ENCODE measurements at places on chromosomes 3 and 15.

- DNase-seq = no peak
Measured at GRCh38 chr15:75380773-75381172, 12.4 kb upstream of the MAN2C1 start.

- no peak for DNase-seq
Measured at GRCh38 chr3:172173316-172174254, 134.2 kb downstream of the FNDC3B start.

GRCh38 chr3:10570196-10570946, 65.0 kb upstream of the ATP2B2 start:
- no peak for DNase-seq

DNA sequence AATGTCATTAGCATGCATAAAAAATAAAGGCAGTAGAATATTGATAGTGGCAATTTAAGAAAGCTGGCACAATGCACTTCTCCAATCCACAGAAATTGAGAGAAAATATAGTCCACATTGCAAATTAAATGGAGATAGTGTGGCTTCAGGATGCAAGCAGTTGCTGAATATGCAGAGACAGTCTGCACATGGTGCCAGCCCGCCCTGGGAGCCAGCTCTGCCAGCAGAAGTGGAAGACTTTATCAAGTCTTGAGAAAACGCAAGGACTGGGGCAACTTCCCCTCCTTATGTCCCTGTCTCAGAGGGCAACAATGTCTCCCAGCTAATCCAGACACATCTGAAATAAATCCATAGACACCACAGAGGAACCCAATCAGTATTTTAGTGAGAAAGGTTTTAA, 57.2 kb downstream of the MB21D2 start:
- DNase-seq = no peak

GRCh38 chr3:138010273-138010590, 267 bp downstream of the CLDN18 start:
- no peak for DNase-seq

DNA sequence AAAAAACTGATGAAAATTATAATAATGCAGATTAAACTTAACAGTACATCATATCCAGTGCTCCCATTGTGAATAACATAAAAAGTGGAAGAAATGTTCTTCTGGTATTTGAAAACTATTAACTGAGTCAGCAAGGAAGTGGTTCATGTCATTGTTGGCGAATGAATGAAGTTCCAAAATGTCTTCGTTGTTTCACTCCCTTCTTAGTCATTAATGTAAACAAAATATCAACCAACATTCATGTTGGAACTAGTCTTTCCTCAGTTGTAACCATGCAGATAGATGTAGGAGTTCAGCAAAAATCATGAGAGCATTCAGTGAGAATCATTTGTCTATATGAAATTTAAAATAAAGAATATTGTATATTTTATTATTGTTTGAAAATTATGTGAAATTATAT, 44.1 kb upstream of the ICE2 start:
- no peak for DNase-seq

GRCh38 chr15:64163659-64164362, 989 bp upstream of the PPIB start:
- DNase-seq = no peak

GRCh38 chr3:12968541-12968940, 104.7 kb downstream of the IQSEC1 start:
- DNase-seq = no peak

DNA sequence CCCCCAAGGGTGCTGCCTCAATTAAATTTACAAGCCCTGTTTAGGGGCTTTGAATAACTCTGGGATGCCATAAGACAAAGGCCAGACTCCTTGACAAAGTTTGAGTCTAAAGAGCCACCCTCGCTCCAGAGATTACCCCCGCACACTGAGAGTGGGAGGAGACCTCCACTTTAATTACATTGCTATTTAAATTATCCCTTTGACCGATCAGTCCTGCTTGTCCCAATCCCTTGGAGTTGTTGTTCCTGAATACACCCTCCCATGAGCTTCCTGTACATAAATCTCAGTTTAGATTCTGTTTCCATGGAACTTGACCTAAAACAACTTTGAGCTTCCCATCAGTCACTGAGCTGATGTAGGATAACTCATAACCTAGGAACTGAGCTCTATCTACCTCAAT, 596.3 kb downstream of the PYDC2 start:
- no peak for DNase-seq

- no peak for DNase-seq
Measured at GRCh38 chr3:117589454-117589853, 879.9 kb downstream of the TUSC7 start.

DNA sequence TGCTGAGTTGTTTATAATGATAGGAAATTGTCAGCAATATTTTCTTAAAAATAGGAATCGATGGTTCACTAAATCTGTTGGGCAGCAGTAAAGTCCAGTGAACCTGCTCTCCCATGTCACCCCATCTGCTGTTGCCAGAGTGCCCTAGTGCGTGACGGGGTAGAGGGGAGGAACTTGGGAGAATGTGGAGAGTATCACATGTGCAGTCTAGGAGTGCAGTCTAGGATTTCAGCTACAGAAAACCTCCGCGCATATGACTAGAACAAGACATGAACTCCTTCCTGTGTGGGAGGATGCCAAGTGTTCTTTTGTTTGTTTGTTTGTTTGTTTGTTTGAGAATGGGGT, 74.6 kb upstream of the ACAD9 start:
- no peak for DNase-seq

DNA sequence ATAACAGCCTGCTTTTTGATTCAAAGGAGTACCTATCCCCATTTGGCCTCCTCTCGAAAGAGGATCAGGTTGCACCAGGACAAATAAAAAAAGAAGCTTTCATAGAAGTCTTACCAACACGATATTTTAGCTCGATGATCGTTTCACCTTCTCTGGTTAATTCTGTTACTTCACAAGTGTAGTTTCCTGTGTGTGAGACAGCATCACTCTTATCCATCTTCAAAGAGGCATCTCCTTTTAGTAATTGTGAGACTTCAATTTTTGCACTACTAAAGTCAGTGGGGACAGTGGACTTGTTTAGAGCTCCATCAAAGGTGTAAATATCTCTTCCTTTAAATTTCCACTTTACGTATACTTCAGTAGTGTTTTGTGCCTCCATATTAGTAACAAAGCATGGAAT, 11.0 kb downstream of the CD47 start:
- no peak for DNase-seq

- no peak for DNase-seq
Measured at GRCh38 chr3:75192146-75192616, 471.9 kb upstream of the FRG2C start.

DNA sequence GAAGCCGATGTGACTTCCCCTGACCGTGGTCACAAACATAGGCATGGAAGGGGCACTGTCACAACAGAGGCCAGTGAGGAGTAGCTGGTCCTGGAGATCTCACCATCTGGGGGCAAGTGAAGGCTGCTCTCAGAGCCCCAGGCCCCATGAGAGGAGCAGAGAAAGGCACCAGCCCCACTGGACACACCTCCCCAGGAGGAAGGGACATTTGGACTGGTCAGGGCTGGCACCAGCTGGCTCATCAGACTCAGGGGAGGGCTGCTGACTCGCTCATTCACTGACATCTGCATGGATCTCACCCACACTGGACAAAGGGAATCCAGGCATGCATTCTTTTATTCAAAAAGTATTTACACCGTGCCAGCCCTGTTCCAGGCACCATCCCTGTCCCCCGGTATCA, 26.8 kb downstream of the ESYT3 start:
- no peak for DNase-seq

- DNase-seq = no peak
Measured at GRCh38 chr3:124941771-124942170, 7.2 kb upstream of the MUC13 start.

GRCh38 chr15:67585681-67586080, 43.2 kb downstream of the MAP2K5 start:
- no peak for DNase-seq

GRCh38 chr3:69926385-69926784, 73.1 kb upstream of the SAMMSON start:
- DNase-seq = no peak

- DNase-seq = no peak
Measured at GRCh38 chr3:184593220-184593927, 31.8 kb downstream of the EPHB3 start.

GRCh38 chr3:123562547-123562946, 22.3 kb downstream of the HACD2 start:
- no peak for DNase-seq

DNA sequence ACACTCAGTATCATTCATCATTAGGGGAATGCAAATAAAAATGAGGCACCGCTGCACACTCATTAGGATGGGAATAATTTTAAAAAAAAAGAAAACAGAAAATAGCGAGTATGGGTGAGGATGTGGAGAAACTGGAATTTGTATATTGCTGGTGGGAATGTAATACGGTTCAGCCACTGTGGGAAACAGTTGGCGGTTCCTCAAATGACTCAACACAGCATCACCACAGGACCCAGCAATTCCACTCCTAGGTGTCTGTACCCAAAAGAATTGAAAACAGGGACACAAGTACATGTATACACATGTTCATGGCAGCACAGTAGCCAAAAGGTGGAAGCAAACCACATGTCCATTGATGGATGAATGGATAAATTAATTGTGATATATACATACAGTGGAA, 35.2 kb upstream of the RFTN1 start:
- peak; percentile 33 for DNase-seq

DNA sequence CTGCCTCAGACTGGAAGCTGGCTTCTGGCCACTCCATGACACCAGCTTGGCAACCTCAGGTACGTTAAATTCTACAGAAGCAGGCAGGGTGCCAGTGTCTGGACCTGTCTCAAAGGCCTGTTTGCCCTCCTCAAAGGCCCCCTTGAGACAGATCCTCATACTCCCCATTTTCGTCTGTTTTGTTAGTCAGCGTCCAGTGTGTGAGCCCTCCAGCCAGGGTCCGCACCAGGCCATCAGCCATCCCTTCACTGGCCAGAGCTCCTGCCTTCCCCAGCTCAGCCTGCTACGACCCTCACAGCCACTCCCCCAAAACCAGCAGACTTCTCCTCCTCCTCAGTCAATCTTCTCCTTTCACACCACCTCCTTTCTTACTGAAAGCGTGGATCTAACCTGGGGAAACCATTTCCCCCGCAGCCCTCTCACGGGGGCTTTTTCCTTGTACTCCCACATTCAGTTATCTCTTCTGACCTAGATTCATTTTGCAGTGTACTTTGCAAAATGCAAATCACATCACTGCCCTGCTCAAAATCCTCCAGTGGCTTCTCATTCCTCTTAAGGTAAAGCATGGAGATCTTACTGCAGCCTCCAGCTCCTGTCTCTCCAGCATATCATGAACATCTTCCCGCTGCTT, 66.1 kb upstream of the CTDSPL start:
- no peak for DNase-seq

- DNase-seq = no peak
Measured at GRCh38 chr3:32200992-32201758, 37.3 kb upstream of the CMTM8 start.

DNA sequence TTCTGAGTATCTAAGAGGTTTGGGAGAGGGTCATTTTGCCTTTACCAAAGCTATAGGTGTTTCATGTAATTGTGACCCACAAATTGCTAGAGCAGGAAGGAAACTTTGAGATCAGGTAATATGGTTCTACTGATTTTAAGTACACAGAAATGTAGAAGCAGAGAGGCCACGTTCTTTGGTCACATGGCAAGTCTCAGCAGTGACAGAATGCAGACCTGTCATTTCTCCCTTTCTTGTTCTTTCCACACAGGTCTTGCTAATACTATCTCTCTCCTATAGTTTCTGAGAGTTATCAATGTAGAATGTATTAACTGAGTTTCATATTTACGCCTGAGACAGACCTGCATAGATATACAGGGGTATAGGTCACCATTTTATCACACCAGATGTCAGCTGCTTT, 10.9 kb upstream of the RTP1 start:
- no peak for DNase-seq

Data from RCC 7860 (cell line).